ENCODE measurements at places on chromosomes 12 and 14.

- 0 out of 2 replicates have a peak, but pooled peaks cover 4% of the 10 kb centered on the region for H3K4me1 ChIP-seq
- no peaks in the 10 kb centered on the region for H3K36me3 ChIP-seq
- no peaks in the 10 kb centered on the region for H3K27me3 ChIP-seq
- DNase-seq = no peak
- H3K27ac ChIP-seq = no peak overlapping the region
Observed at GRCh38 chr12:58720421-58720820, 199.9 kb downstream of the LRIG3 start.

- DNase-seq = no peak
- peaks cover 2% of the 10 kb centered on the region for H3K36me3 ChIP-seq
- H3K4me1 ChIP-seq = no peaks in the 10 kb centered on the region
- H3K4me3 ChIP-seq = no peak overlapping the region
- H3K27me3 ChIP-seq = peaks cover 4% of the 10 kb centered on the region
Observed at GRCh38 chr14:42370056-42370455, 763.4 kb downstream of the LRFN5 start.

DNA sequence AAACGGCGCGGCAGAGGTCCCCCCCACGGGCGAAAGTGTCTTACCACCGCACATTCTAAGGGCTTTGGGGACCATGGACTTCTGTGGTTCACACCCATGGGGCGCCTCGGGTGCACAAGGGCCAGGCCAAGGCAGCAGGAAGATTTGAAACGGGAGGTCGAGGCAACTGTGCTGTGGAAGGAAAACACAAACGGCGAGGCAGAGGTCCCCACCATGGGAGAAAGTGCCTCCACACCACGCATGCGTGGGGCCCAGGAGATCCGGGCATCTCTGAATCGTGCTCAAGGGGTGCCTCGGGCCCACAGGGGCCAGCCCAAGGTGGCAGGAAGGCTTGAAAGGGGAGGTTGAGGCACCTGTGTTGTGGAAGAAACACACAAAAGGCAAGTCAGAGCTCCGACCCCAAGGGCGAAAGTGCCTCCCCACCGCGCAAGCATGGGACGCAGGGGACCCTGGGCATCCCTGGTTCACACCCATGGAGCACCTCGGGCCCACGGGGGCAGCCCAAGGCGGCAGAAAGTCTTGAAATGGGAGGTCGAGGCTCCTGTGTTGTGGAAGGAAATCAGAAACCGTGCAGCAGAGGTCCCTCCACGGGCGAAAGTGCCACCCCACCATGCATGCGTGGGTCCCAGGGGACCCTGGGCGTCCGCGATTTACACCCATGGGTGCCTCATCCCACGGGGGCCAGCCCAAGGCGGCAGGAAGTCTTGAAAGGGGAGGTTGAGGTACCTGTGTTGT lies 371.0 kb downstream of the ALG10 start:
- peaks cover under 1% of the 10 kb centered on the region for H3K27me3 ChIP-seq
- DNase-seq = no peak
- H3K36me3 ChIP-seq = peaks cover 69% of the 10 kb centered on the region

DNA sequence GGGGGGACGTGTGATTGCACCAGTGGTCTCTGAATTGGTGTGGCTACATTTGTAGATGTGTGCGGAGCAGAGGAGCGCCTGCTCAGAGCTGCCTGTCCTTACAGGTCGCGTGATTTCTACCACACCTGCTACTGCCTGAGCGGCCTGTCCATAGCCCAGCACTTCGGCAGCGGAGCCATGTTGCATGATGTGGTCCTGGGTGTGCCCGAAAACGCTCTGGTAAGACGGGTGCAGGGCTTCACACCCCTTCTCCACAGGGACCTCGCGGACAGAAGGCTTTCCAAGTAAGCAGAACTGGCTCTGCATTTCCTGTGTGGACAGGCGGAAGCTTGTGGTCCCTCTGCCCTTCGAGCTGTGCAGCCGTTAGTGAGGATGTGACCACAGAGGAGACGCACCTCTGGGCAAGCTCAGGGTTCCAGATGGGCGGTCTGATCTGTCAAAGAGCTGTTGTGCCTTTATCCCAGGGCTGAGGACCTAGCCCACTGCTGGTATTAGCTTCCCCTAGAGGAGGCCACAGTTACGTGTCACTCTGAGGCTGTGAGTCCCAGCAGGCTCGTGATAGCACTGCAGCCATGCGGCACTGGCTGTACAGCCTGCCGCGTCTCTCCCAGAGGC lies 47.7 kb downstream of the MAX start:
- H3K36me3 ChIP-seq = no peaks in the 10 kb centered on the region
- H3K27ac ChIP-seq = no peak overlapping the region
- peaks cover 3% of the 10 kb centered on the region for H3K4me1 ChIP-seq
- no peak overlapping the region for H3K4me3 ChIP-seq

- H3K4me3 ChIP-seq = no peak overlapping the region
- H3K36me3 ChIP-seq = no peaks in the 10 kb centered on the region
- peaks cover 70% of the 10 kb centered on the region for H3K27me3 ChIP-seq
- DNase-seq = no peak
Observed at GRCh38 chr14:96681829-96682228, 115.4 kb upstream of the VRK1 start.

DNA sequence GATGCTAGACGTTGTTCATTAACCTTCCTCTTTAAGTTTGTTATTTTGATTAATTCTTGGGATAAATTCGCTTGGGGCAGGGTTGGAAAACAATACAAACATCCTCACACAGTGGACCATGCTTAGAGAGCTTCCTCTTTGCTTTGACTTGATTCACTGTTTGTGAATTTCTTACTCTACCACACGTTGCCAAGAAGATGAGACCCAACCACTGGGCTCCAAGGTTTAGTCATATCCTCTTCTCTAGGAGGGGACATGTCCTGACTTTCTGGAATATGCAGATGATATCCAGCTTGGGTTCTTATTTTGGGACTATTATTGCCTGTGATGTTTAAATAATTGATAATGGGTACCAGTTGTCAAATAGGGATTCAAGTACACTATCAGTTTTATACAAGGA lies 428.2 kb downstream of the ATP23 start:
- H3K4me1 ChIP-seq = no peaks in the 10 kb centered on the region
- no peak overlapping the region for H3K27ac ChIP-seq
- no peaks in the 10 kb centered on the region for H3K36me3 ChIP-seq
- no peaks in the 10 kb centered on the region for H3K27me3 ChIP-seq

DNA sequence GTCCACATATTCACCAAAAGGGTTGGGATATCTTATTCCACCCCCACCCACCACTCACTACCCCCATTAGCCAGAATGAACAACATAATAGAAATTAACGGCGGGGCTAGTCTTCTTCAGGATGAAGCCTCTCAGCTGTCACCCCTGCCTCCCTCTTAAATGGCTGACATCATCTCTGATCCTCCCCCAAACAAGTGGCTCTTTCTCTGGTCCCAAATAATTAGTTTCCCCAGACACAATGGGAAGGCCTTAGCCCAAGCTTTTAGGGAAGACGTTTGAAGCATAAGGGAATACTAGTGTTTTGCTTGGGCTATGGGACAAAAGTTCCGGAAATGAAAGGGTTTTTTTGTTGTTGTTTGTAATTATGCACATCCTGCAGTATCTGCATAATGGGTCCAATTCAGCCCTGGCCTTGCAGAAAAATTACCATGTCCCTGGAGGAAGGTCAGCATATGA lies 13.8 kb downstream of the STON2 start:
- peak overlapping the region; percentile 86 for H3K27ac ChIP-seq
- peaks cover 4% of the 10 kb centered on the region for H3K36me3 ChIP-seq
- H3K4me3 ChIP-seq = no peak overlapping the region
- H3K4me1 ChIP-seq = peaks cover 58% of the 10 kb centered on the region
- no peaks in the 10 kb centered on the region for H3K27me3 ChIP-seq

- H3K4me1 ChIP-seq = peaks cover 23% of the 10 kb centered on the region
- H3K36me3 ChIP-seq = no peaks in the 10 kb centered on the region
- H3K27ac ChIP-seq = no peak overlapping the region
- no peak overlapping the region for H3K4me3 ChIP-seq
Observed at GRCh38 chr14:99360774-99361595, 89.0 kb upstream of the BCL11B start.

DNA sequence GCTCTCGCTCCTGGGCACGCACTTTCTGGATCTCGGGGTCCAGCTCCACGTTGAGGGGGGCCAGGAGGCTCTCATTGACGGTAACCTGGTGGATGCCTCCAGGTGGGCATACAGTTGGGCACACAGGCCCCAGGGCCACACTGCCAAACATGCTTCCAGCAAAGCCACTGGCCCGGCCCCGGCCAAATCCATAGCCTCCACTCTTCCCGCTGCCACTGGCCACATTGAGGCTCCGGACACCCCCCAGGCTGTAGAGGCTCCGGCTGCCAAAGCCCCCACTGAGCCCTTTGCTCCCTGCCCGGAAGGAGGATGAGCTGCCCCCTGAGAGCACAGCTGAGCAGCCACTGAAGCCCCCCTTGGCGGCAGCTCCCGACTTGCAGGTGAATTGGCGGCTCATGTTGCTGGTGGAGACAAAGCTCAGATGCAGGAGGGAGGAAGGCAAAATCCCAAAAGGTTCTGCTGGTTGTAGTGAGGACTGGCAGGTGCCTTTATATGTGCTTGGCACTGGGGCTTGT lies at the start of gene KRT71:
Gene KRT71, minus strand, starts transcription at position 465 of the 515 bp plus-strand sequence. Its CDS starts 68 bp downstream, at position 397.
- no peak within 1 kb of the TSS for H3K27ac ChIP-seq
- no peak for DNase-seq
- no peak within 1 kb of the TSS for H3K4me3 ChIP-seq
- H3K27me3 ChIP-seq = peaks cover 2% of the 10 kb centered on the region

DNA sequence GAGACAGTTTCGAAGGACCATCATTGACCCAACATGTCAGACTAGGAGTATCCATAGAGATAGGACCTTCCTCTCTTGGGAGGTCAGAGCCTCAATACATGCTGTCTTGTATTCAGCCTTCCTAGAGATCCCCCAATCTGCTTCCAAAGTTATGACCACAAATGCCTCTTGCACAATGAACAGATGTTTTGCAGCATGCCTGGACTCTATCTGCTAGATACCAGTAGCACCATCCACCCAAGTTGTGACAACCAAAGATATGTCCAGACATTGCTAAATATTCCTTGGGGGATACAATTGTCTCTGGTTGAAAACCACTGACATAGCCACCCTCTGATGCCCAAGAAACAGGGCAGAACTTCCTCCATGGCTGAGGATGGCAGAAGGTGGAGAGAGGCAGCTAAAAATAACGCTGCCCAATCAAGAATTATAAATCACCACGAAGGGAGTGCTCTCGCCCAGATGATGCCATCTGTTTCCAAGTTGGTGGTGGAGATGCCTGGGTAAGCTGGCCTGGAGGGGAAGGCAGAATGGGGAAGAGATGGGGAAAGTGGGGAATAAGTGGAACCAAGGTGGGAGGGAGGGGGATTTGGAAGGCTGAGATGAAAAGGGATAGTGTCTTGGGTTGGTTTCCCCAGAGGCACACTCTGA lies 42.9 kb upstream of the NOS1 start:
- no peaks in the 10 kb centered on the region for H3K36me3 ChIP-seq
- no peak overlapping the region for H3K4me3 ChIP-seq
- no peak overlapping the region for H3K27ac ChIP-seq
- DNase-seq = no peak
- peaks cover 15% of the 10 kb centered on the region for H3K4me1 ChIP-seq
- H3K27me3 ChIP-seq = no peaks in the 10 kb centered on the region

- H3K4me1 ChIP-seq = no peaks in the 10 kb centered on the region
- H3K36me3 ChIP-seq = peaks cover 12% of the 10 kb centered on the region
Observed at GRCh38 chr12:11026118-11026517, 3.7 kb upstream of the TAS2R19 start.

DNA sequence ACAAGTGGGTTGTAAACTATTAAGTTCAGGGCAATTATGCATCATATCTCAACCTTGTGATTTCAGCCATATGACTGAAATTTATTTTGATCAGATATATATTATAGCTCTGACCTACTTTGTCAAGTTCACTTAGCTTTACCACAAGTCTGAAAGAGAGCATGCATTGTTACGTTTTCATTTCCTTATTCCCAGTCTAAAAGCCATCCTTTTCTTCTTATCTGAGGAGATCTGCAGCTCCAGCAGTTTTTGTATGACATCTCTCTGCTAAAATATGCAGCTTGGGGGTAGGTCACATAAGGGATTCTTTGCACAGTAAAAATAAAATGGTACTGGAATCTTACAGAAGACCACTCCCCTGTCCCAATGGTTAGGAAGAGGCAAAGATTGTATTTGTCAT lies 1682.8 kb upstream of the FLRT2 start:
- H3K4me1 ChIP-seq = peaks cover 8% of the 10 kb centered on the region
- H3K36me3 ChIP-seq = no peaks in the 10 kb centered on the region
- no peak overlapping the region for H3K27ac ChIP-seq
- H3K27me3 ChIP-seq = no peaks in the 10 kb centered on the region
- no peak for DNase-seq

DNA sequence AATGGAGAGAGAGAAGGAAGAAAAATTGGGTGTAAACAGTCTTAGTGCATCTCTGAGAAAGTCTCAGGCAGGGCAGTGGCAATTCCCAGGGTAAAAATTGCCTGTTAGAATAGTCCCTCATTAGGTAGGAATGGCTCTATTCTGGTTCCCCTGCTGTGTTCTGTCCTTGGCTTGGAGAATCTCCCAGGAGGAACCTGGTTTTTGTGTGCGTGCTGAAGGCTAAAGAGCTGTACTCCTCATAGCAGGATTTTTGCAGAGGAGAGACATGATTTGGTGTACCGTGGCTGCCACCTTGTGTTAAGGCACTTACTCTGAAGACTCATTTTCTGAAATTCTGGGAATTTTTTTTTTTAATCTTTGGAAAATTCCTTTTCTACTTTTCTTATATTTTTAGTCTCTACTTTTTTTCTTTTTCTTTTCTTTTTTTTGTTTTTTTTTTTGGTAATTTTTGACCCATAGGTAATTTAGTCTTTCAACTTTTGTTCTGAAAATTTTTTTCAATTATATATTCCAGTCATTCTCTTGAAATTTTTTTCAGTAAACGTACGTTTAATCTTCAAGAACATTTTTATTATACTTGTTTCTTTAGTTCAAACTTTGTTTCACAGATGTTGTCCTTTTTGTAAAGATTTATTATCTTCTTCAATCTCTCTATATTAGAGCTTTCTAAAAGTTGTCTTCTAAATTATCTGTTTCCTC lies 63.8 kb downstream of the FBXO33 start:
- peak overlapping the region; percentile 82 for H3K27ac ChIP-seq
- H3K4me3 ChIP-seq = no peak overlapping the region
- peaks cover 19% of the 10 kb centered on the region for H3K36me3 ChIP-seq
- H3K4me1 ChIP-seq = peaks cover 35% of the 10 kb centered on the region

- H3K27me3 ChIP-seq = peaks cover 6% of the 10 kb centered on the region
- no peak overlapping the region for H3K27ac ChIP-seq
- no peaks in the 10 kb centered on the region for H3K4me1 ChIP-seq
- no peak overlapping the region for H3K4me3 ChIP-seq
- H3K36me3 ChIP-seq = peaks cover 71% of the 10 kb centered on the region
Observed at GRCh38 chr14:106489112-106489881, 962.9 kb downstream of the TMEM121 start.

DNA sequence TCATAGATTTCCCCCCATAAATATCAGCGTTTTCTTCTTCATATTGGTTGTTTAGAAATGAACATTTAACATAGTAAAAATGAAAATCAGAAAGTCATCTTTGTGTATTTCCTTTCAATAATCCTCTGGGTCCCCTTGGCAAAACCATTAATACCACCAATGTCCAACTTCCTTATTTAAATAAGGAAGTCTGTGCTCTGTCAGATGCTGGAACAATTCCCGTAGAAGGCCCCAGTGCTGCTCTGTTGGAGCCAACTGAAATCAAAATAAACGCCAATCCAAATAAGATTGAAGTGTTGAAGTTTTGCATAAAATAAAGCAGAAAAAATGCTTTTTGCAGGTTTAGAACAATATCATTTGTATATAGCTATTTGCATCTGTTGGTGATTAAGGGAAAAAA lies 93.1 kb downstream of the PPM1H start:
- no peaks in the 10 kb centered on the region for H3K27me3 ChIP-seq
- H3K4me1 ChIP-seq = peaks cover 53% of the 10 kb centered on the region
- no peak overlapping the region for H3K4me3 ChIP-seq
- H3K27ac ChIP-seq = no peak overlapping the region

Data from WTC11 (cell line).